ENCODE measurements at places on chromosomes 11 and 22. TPM values are rescaled to one million over a fixed set of nuclear protein-coding genes. Genes with fewer than 3 reads are reported as not detected.

PSMA1 gene
- 258 TPM for total RNA-seq

SPON1 gene
- total RNA-seq, result 0.25 TPM

- DNase-seq, result no peak
Measured at GRCh38 chr11:111571829-111572501, 30.3 kb upstream of the SIK2 start.

DNA sequence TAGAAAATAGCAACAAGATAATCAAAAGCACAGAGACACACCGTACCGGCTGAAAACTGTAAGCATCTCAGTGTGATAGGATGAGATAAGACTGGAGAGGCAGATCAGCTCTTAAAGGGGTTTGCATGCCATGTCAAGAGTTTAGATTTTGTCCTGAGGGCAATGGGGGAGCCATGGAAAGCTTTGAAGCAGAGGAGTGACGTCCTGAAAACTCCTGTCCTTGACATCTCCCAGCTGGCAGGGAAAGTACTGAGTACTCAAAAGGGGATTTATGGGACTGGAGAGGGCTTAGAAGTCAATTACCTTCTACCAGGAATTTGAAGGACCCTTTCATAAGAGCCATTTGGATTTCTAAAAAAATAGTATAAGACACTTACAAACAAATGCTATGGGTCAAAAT is 420.5 kb upstream of the NARS2 start:
- no peak for DNase-seq

BBOX1 gene
- total RNA-seq, result not detected

DNA sequence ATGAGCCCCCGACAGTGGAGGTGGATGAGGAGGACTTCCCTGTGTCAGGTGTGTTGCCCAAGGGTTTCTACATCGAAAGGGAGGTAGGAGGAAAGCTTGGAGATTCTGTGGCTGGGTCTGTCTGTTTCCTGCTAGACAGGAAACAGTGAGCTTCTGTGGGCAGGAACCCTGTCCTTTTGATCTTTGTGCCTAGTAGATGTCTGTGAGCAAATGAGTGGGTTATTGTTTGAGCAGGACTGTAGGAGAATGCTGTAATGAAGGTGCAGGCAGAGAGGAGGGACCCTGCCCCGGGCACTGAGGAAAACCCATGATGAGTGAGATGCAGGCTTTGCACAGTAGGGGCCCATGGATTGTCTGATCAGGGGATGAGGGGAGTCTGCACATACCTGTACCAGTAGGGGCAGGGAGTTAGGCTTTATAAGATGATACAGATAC is 14.0 kb downstream of the USP35 start:
- DNase-seq, result no peak

LGALS1 gene
- total RNA-seq, result 842 TPM

DNA sequence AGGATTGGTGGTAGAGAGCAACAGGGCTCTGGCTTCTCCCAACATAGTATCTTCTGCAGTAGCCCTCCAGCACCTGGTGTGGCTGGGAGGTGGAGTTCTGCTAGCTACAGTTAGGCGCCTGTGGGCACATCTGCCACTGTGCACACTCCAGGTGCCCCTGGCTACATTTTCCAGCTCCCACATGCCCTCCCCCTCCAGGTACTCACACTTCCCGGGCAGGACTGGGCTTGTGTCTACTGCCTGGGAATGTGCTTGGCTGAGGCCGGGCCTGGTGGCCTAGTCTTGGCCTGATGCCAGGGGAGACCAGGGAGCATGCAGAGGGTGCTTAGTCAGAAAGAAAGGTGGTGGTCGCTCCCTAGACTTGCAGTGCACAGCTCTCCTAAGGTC is 15.8 kb downstream of the PHLDB1 start:
- DNase-seq, result no peak

OR52W1 gene
- not detected for total RNA-seq

GRCh38 chr11:4093519-4094347 is 866 bp upstream of the RRM1 start:
- no peak for DNase-seq

DEFB131B gene
- not detected for total RNA-seq

SLC25A18 gene
- total RNA-seq, result 1.2 TPM

KRTAP5-11 gene
- total RNA-seq, result not detected

DNA sequence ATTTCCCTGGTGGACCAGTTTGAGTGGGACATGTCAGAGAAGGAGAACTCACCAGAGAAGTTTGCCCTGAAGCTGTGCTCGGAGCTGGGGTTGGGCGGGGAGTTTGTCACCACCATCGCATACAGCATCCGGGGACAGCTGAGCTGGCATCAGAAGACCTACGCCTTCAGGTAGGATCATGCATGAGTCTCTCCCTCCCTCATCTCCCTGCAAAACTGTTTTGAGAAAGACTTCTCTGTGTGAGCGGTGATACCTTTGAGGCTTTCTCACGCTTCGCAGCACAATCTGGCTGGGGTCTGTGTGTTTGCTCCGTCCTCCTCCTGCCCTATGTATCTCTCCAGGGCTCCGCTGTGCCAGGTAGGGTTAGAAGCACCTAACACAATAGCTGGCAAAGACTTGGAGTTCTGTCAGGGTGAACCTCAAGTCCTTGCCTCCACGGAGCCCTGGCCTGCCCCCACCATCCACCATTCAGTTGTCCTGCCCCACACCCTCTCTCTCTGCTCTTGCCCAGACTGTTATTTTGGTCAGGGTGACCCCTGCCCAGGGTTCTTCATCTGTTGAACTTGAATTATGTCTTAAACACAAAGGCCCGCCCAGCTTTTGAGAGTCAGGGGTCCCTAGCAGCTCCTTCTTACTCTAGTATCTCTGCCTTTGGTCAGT is 13.4 kb downstream of the DERL3 start:
- no peak for DNase-seq
